ENCODE measurements at places on chromosomes 5 and 9.

- DNase-seq, result no peak
Measured at GRCh38 chr5:139946440-139946839, 96.7 kb downstream of the NRG2 start.

GRCh38 chr5:16082053-16082452, 97.5 kb downstream of the MARCHF11 start:
- DNase-seq, result no peak

DNA sequence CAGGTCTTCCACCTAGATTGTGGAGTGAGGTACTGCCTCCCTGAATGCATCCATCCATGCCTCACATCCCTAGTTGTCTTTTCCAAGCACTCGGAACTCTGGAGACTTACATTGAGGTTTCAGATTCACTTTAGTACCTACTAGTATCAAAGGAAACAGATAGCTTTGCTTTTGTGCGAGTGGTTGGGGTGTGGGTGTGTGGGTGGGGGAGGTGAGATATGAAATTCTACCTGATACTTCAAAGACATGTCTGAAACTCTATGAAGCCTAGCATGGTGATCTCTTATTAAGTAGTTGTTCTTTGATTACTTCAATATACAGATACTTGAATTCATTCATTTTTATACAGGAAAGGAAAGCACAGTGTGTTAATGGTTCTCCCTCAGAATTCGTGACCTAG, 64.4 kb downstream of the MCCC2 start:
- no peak for DNase-seq

DNA sequence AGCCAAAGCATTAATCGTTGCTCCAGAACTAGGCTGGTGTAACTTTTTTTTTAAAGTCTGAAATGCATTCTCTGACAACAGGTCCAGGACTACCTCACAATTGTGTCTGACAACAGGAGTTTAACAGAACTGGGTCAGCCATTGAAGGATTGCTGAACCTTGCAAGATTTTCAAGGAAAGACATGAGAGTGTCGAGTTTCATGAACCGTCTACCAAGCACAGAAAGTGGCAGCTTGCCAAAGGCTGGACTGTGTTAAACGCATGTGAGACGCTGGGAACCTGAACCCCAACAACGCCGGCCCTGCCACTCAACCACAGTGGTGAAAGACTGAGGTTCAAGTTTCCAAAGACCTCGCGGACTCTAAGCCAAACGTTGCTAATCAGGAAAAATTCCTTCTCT, 79.1 kb downstream of the LHFPL2 start:
- DNase-seq, result no peak

DNA sequence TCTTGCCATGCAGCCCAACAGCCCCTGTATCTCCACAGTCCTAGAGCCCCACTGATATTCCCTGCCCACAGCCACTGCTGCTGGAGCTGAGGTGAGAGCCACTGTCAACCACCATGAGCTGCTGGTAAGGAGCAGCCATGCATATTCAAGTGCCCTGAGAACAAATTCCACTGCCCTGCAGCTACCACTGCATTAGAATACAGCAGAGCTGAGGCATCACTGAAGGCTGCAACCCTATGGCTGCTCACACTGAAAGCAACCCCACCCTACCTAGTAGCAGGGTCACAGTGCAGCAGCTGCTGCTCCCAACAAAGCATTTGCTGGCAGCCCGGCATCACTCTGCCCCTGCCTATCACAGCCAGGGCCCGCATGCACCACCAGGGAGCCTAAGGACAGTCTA, 68.6 kb downstream of the SKIC3 start:
- DNase-seq, result no peak

DNA sequence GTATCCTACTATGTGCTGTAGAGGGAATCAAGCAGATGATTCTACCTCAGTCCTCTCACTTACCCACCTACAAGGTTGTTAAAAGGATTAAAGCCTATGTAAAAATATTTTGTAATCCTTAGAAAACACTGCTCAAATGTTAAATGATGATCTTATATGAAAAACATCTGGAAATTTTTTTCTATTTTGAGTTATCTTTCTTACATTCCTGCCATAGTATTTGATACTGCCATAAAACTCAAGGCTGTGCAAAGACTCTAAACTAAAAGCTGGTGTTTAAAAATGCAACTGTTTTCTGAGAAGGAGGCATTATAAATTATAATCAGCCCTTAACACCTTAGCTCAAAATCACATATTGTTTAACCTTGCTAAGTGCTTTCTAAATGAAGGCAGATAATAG, 474.2 kb downstream of the PRELID2 start:
- no peak for DNase-seq

- no peak for DNase-seq
Measured at GRCh38 chr9:129654554-129655040, 10.8 kb upstream of the PRRX2 start.

DNA sequence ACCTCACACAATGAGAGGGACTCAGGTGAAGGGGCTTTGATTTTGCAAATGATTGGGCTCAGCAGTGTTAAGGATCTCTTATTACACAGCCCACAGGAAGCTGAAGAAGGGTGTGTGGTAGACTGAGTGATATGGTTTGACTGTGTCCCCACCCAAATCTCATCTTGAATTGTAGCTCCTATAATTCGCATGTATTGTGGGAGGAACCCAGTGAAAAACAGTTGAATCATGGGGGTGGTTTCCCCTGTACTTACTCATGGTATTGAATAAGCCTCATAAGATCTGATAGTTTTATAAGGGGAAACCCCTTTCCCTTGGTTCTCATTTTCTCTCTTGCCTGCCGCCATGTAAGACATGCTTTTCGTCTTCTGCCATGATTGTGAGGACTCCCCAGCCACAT, 132.5 kb upstream of the FBXL7 start:
- DNase-seq, result no peak

DNA sequence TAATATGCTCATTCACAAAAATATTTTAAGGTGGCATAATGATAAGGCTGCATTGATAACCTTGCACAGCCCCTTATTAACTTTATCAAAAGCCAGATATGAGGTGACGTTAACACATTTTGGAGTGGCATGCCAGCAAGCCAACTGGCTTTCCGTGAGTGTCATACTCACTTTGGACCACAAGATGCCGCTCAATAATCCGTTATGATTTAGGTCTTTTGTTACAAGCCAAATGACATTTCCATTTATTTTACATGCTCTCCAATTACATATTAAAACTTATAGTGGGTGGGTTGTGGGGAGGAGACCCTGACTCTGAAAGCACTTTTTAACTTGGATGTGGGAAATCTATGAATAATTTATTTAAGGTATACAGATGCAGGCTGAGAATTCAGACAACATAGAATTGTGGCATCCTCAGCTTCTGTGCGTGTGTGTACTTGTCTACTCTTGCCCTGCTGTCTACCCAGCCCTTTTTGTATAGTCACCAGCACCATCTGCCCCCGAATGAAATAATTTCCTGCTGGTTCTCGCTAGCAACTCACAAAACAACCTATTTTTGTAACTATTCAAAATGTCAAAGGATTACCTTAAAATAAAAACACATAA, 305.1 kb downstream of the PSAT1 start:
- DNase-seq, result no peak

DNA sequence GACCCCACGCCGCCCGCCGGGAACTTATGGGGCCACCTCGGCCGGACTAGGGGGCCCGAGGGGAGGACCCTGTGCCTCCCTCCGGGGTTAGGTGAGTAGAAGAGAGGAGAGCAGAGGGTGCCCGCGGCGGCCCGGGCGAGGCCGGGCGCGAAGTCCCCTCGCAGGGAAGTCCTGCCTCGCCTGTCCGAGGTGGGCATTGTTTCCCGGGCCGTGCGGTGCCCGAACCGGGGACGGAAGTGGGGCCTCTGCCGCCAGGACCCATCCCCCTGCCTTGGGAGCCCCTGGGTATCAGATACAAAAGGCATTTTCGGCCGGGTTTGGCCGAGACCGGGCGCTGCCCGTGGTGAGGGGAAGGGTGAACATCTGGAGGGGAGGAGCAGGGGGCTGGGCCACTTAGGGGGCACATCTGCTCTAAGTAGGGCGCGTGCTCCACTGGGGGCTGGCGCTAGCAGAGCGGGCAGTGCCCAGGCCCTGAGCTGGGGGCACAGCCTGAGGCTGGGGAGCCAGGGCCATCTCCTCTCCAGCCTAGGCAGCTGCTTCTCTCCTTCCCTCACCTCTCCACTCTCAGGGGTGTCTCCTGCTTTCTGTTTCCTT, 48.2 kb downstream of the DAB2IP start:
- DNase-seq, result no peak

DNA sequence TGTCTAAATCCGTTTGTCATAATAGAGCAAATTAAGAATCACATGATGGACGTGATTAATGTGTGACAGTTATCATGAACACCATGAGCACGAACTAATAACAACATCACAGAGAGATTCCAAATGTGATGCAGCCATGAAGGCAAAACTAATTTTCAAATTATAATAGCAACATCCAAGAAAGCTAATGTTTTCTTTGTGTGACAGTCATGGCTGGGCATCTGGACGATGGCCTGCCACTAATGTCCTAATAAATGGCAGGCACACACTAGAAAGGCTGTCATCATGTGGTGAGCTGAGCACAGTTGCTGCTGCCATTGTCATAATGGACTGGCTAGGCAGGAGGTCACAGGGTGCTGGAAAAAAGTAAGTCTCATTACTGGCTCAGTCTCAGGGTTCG, 280.0 kb upstream of the EFNA5 start:
- DNase-seq, result no peak

GRCh38 chr5:93821891-93822415, 80.6 kb upstream of the POU5F2 start:
- no peak for DNase-seq

GRCh38 chr9:31799953-31800609, 584.4 kb upstream of the ACO1 start:
- no peak for DNase-seq

DNA sequence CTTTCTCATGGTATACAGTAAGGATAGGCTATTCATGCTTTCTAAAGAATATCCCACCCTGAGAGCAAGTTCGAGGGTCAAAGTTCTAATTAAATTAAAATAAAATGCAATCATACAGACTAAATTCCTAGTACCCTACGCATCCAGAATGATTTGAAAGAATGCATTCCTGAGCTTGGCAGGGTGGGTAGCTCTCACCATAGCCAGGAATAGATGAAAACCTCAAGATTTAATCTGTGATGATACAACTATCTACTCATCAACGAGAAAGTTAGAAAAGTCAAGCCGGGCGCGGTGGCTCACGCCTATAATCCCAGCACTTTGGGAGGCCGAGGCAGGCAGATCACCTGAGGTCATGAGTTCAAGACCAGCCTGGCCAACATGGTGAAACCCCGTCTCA, 32.3 kb downstream of the SERINC5 start:
- DNase-seq, result no peak

DNA sequence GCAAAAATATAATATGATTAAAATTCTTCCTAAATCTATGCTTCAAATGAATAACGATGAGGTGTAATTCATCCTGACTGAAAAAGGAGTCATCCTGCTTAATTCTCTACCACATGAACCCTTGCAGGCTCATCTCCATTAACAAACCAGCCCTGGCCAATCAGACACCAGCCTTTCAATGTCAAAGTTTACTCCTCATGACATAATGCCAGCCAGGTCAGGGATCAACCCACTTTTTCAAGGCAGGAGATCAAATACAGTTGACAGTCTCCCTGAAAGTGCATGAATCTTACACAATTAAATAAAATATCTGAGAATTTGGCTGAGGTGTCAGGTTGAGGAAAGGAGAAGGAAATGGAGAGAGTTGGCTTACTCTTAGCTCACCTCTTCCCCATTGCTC, 7.0 kb downstream of the GRIN3A start:
- DNase-seq, result no peak

GRCh38 chr9:121748074-121748473, 96.6 kb downstream of the DAB2IP start:
- no peak for DNase-seq

DNA sequence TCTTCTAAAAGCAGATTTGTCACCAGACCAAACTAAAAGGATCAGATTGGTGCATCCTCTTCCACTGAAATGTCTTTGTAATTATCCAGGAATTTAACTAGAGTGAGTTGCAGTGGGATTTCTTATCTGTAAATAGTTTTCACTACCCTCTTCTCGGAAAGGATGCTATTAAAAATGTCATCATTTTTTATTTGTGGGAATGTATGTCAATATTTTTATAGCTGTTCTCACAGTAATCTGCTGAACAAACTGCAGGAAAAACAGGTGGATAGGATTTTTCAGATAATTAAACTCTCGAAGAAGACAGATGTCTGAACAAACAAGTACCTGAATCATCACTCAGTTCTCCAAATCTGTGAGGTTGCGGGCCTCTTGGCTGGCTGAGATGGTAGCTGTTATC, 62.7 kb downstream of the RAB14 start:
- DNase-seq, result no peak

DNA sequence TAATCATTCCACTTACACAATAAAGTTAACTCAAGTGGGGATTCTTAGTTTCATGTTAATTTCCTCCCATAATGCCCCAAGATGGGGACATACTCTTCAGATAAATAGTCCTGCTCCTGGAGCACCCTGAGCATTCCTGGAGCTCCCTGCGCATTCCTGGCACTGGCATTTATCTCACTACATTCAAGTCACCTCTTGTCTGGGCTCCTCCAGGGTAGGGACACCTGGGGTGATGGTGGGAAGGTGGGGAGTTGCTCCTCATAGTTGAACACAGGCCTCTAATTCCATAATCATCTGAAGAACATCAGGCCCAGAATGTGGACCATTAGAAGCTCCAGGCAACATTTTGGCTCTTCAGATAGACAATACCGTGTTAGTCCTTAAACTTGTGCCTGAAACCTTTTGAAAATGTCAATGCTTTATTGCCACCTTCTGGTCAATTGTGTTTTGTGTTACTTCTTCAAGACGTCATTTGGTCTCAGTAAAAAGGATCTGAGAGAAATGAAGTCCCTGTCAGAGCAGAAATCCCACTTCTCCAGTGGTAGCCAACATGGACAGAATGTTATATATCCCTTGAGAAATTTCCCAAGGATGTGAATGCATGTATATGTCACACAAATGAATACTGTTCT, 14.2 kb upstream of the AGGF1 start:
- no peak for DNase-seq

DNA sequence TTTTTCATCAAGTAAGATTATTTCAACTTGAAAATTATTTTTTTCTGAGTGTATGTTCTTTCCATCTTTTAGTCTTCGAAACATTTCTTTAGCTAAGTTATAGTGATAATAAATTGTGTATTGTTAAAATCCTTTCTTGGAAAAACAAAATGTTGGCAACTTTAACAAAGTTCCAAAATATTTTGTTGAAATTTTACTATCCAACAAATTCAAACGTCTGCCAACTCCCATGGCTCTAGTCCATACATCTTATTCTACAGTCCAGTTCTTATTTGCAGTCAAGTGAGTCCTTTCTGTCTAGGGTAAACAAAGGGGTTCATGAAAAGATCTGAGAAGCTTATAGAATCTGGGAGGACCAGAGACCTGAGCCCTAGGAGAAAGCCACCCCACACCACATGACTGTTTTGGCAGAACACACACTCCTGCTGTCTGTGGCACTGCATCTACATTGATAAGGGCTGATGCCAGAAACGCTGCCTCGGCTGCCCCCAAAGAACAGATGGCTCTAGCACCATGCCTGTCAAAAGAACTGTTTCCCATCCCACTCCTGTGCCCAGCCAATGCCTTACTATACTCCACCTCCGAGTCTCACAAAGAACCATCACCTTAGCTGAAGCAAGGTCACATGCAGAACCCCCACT, 47.5 kb downstream of the FEM1C start:
- DNase-seq, result no peak

Data from T-helper 1 cell (primary cell).